ENCODE measurements at places on chromosomes 16 and 17.

- DNase-seq = no peak
Measured at GRCh38 chr17:80786887-80787286, 204.8 kb upstream of the CHMP6 start.

- no peak for DNase-seq
Measured at GRCh38 chr17:71032746-71033273, 863.5 kb downstream of the KCNJ2 start.

DNA sequence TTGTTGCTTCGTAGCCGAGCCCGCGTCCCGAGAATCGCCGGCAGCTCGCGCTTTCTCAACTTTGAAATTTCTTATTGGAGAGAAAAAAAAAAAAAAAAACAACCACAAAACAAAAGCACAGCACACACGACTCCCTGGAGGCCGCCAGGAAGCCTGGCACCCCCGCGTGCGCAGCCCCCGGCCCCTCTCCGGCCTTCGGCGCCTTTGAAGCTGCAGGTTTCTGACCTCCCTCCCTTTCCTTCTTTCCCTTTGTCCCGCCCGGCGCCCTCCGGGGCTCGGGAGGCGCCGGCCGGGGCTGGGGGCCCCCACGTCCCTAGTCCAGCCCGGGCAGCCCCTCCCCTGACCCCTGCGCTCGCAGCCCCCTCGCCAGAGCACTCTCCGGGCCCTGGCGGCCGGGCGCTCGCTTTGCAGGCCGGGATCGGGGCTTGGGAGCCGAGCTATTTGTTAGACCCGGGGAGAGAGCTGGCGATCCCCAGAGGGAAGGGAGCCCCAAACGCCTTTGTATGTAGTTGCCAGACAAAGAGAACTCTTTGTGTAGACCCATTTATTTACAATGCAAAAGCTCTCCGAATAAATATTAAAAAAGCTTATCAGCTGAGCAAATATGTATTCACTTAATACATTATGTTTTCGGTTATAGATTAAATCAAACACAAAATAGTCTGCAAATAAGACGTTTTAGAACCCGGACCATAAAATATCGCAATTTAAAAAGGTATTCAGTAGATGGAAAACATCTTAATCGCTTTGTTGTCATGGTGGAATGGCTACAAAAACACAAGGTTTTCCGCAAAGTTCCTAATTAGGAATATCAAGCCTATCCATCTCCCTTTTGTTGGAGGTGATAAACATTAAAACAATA, 2.3 kb downstream of the BAHCC1 start:
- DNase-seq = no peak

DNA sequence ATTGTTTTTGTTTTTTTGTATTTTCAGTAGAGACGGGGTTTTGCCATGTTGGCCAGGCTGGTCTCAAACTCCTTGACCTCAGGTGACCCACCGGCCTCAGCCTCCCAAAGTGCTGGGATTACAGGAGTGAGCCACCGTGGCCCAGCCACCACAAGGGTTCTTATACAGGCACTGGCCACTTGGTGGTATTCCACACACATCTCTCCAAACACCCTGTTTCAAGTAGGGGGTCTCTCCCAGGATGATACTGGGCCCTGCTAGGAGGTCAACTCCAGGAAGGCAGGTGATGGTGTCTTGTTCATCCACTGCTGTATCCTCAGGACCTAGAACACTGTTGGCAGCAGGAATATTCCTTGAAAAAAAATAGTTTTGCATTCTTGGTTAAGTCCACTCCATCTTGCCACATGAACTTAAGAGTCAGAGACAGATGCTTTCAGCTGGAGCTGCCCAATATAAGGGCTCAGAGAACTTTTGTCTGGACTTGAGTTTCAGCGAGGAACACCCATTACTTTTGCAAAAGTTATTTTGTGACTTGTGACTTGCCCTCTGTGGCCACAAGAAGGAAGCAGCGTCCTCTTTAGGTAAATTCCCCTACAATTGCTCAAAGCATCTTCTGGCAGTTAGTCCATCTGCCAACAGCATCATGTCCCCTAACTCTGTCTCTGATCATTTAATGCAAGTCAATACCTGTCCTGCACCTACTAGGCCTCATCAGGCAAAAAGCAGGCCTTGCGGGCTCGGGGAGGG, 7.4 kb upstream of the EEF2K start:
- no peak for DNase-seq

All from CD4-positive, alpha-beta T cell treated with Interleukin-17A for 4 hours (primary cell).